ENCODE measurements at places on chromosomes 6 and 20. TPM values are rescaled to one million over a fixed set of nuclear protein-coding genes. Genes with fewer than 3 reads are reported as not detected.

GRCh38 chr20:37729909-37730308 lies 36.1 kb downstream of the CTNNBL1 start:
- H3K4me1 ChIP-seq: peaks cover 36% of the 10 kb centered on the region
- H3K27ac ChIP-seq: no peak overlapping the region
- H3K4me3 ChIP-seq: no peak overlapping the region
- peaks cover 12% of the 10 kb centered on the region for H3K36me3 ChIP-seq
- H3K27me3 ChIP-seq: no peaks in the 10 kb centered on the region

GRCh38 chr6:27978705-27979104 lies 21.7 kb downstream of the OR2B6 start:
- no peak for DNase-seq
- no peaks in the 10 kb centered on the region for H3K4me1 ChIP-seq
- no peaks in the 10 kb centered on the region for H3K36me3 ChIP-seq
- peaks cover 19% of the 10 kb centered on the region for H3K27me3 ChIP-seq

- no peaks in the 10 kb centered on the region for H3K27me3 ChIP-seq
- H3K4me1 ChIP-seq: no peaks in the 10 kb centered on the region
- DNase-seq: no peak
- no peaks in the 10 kb centered on the region for H3K36me3 ChIP-seq
- H3K4me3 ChIP-seq: no peak overlapping the region
These were observed 111.0 kb upstream of the TFAP2D start for GRCh38 chr6:50602292-50602691.

Gene GRM1
- not detected for total RNA-seq

Gene NR2E1
- total RNA-seq: not detected

Gene IRAK1BP1
- 2.1 TPM for total RNA-seq
